Heart right ventricle (tissue), 16 donors: ENCODE measurements at places on chromosomes 13 and 19. TPM values are rescaled to one million over a fixed set of nuclear protein-coding genes. Genes with fewer than 3 reads are reported as not detected.
A peak's percentile ranks its signal among the peaks of the same experiment; 100 is the strongest.

DNA sequence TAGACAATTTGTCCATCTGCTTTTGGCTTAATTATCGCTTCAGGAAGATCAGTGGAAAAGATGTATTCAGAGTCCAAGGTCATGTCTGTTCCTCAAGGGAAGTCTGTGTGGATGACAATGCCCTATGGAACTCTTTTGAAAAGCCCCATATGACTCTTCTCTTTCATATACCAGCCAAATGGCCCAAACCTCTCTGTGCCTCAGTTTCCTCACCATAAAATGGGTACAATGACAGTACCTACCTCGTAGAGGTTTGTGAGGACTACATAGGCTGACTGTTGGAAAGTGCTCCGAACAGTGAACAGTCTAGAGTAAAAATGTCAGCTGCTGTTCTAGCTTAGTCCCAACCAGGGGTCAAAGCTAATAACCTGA lies 104.6 kb downstream of the COL4A2 start:
- no peak for DNase-seq

DNA sequence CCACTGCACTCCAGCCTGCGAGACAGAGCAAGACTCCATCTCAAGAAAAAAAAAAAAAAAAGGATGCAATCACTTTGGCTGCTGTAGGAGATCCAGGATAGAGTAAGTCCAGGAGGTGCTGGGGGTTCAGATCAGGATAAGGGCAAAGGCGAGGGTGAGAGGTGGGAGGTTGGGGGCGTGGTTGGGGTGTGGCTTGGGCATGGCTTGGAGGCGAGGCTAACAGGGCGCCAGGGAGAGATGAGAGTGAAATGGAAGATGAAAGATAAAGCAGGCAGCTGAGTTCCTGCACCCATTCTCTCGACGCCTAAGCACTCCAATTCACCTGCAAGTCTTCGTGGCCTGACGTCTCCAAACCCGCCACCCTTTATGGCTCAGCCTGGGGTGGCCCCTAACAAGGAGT lies 25.0 kb upstream of the ZNRF4 start:
- no peak for DNase-seq

DNA sequence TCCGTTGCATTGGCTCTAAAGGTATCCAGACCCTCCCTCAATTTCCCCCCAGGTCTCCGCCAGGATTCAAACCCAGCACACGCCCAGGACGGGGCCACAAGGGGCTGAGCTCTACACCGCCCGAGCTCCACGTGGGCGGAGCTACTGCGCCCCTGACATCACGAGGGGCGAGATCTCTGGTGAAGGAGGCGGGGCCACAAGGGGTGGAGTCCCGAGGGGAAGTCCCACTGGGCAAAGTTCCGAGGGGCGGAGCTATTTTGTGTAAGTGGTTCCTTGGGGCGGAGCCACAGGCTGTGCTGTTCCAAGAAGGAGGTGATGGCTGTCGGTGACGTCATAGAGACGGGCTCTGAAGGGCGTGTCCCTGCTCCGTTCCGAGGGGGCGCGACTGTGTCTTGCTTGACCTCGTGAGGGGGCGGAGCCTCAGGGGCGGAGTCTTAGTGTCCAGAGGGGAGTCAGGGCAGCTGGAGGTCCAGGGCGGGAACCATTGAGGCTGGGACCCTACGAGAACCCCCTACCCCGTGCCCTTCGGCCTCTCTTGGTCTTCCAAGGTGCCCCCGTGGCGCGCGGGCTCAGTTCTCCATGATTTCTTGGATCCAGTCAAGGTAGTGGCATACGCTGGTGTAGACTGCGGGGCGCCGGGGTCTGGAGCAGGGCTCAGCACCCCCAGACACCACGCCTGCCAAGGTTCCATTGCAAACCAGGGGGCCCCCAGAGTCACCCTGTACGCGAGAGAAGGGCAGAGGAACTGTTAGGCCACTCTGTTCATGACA lies 1.3 kb upstream of the KLK8 start:
- DNase-seq, result no peak

DNA sequence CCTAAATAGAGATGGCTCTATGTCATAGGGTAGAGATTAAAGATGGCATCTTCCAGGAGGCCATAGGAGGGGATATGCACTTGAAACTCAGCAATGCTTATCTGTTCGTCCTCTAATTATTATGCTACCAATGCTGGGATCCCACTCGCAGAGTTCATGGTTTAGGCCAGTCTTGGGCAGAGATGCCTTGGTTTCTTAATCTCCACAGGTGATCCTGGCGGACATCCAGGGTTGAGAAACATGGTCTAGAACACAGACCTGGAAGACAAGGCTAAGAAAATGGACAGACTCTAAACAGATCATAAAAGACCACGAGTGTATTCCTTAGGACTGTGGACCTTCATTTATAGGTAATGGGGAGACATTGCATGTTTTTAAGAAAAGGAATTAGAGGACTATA lies 70.0 kb upstream of the IRS2 start:
- no peak for DNase-seq

DNA sequence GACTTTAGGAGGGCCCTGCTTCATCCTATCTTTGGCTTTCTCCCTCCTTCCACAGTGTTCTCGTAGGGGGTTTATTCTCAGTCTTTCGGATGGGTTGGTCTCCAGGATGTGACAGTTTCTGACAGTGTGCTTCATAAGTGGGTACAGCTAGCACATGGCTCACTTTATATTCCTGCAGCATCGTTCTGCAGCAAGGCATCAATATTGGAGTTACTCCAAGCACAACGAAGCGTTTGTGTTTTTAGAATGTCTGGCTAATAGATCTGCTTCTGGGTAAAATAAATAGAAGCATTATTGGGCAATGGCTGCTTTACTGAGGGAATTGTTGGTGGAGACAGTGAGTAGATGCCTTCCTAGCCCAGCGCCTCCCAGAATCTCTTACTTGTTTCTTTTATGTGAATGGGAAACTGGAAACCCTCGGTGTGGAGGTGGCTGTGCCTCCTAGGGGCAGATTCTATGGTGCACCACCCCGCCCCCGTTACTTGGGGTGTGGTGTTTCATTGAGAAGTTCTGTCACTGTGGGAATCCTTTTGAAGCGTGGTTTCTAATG lies 2.0 kb downstream of the FARP1 start:
- DNase-seq, result no peak

Gene ZNF253
- total RNA-seq, result 4.8 TPM

Gene ITGBL1
- 6.5 TPM for total RNA-seq

GRCh38 chr19:11457831-11458230 lies 22.4 kb downstream of the PRKCSH start:
- DNase-seq, result no peak

DNA sequence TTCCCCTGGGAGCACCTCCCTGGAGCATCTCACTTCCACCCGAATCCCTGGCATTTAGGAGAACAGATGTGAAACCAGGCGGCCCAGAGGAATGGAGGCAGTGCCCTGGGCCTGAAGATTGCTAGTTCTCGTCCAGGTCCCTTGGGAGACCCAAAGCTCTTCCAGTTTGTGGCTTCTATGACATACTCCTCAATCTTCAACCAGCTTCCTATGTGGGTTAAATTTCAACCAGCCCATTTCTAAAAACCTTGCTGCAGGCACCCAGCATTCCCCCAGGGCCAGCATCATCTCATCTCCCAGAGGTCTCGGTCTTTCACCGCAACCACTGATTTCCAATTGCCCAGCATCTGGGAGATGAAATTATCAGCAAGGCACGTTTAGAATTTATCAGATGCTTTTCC lies 46.0 kb upstream of the STK24 start:
- DNase-seq, result no peak

Gene LIM2
- not detected for total RNA-seq

DNA sequence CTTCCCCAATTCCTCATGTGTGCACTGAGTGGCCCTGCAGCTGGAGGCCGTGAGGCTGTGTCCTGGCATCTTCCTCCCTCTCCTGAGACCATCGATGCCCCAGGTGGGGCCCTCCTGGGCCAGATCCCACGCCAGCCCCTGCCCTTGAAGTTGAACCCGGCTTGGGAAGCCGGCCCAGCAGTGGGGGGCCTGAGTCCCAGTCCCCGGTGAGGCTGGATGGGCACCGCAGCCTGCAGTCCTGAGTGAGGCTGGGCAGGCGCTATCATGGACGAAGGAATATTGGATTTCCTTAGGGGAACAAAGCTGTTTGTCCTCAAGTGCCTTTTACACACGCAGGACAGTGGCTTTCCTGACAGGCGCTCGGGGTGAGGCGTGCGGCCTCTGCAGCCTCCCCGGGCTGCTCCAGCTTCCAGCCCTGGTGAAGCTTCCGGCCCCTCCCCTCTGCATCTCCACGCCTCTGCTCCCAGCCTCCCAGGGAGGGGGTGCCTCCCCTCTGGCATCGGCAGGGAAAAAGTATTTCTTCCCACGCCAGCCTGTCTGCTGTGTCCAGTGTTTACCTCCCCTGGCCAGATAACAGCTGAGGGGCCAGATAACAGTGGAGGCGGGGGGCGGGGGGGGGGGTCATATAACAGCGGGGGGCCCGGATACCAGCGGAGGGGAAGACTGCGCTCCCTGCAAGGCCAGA lies 159.5 kb downstream of the KDM4B start:
- peak; percentile 80 for DNase-seq

DNA sequence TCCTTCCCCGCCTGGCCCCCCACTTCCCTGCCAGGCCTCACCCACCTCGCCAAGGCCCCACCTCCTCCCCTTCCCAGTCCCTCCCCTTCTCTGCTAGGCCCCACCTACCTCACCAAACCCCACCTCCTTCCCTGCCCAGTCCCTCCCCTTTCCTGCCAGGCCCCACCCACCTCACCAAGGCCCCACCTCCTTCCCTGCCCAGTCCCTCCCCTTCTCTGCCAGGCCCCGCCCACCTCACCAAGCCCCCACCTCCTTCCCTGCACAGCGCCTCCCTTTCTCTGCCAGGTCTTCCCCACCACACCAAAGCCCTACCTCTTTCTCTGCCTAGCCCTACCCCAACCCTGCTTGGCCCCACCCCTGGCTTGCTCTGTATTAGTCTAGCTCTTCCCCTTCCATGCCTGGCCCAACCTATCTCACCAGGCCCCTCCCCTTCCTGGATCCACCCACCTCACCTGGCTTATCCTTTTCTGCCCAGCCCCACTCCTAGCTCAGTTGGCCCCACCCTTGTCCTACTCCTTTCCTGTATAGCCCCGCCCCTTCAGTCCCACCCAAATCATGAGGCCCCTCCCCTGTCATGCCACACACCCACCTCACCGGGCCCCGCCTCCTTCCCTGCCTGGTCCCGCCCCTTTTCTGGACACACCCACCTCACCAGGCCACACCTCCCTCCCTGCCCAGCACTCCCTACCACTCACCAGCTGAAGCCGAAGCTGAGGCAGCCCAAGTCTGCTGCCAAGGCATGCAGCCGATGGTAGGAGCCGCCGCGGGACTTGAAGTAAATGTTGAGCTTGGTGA lies 16.2 kb downstream of the CERS1 start:
- DNase-seq, result no peak

Gene DMKN
- total RNA-seq, result 15.7 TPM

Gene CBLC
- total RNA-seq, result not detected

DNA sequence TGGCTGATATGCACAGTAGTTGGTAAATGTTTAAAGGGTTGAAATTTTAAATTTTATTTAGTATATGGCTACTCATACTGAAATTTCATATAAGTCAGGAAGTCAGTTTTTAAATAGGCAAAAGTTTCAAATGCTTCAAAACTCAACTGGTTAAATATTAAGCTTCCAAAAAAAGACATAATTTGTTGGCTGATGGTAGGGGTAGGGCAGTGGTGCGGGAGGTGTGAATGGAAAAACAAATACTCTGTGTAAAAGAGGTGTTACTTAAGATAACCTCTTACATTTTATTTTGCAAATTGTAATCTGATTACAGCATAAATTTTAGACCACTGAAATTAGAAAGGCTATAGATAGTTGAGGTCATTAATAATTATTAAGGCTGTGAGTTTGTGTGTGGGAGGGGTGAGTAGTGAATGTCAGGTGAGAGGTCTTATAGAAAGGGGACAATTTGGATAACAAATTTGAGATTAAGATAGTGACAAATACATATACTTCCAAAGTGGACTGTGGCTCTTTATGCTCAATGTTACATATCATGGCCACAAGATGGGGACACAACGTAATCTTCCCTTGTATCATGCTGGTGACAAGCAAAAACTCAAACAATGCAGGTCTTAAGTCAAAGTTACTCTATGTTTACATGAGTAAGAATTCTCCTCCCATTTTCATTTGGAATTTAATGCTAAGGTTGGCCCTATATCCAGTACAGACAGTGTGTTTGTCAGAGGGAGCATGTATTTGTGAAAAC lies 36.6 kb upstream of the OXGR1 start:
- no peak for DNase-seq

GRCh38 chr19:4288091-4288777 lies 9.2 kb downstream of the SHD start:
- no peak for DNase-seq

- no peak for DNase-seq
Measured at GRCh38 chr13:79245937-79246577, 160.0 kb downstream of the RBM26 start.

- DNase-seq, result no peak
Measured at GRCh38 chr19:35368378-35368777, 2.5 kb upstream of the GPR42 start.

GRCh38 chr13:47897411-47898050 lies 103.5 kb downstream of the SUCLA2 start:
- DNase-seq, result no peak

- no peak for DNase-seq
Measured at GRCh38 chr13:63396746-63397145, 1981.1 kb upstream of the PCDH20 start.

DNA sequence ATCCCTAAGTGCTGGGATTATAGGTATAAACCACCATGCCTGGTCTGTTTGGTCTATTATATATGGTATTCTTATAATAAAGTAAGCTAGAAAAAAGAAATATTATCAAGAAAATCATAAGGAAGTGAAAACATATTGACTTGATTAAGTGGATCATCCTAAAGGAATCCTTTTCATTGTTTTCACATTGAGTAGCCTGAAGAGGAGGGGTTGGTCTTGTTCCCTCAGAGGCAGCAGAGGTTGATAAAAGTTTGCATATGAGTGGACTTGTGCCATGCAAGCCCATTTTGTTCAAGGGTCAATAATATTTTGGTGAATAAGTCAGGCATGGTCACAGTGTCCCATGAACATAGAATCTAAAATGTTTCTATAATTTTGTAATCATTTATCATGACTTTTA lies 52.7 kb downstream of the ZNF627 start:
- no peak for DNase-seq

Gene SOHLH2
- 0.72 TPM for total RNA-seq

Gene CCDC169
- 3.0 TPM for total RNA-seq

- no peak for DNase-seq
Measured at GRCh38 chr19:52070496-52070895, 21.9 kb upstream of the ZNF432 start.

Gene THSD1
- 3.8 TPM for total RNA-seq

GRCh38 chr13:91372911-91373310 lies 25.4 kb downstream of the MIR17HG start:
- DNase-seq, result no peak

- no peak for DNase-seq
Measured at GRCh38 chr13:104357174-104357573, 1291.0 kb upstream of the SLC10A2 start.

Gene TFDP1
- total RNA-seq, result 36.5 TPM

DNA sequence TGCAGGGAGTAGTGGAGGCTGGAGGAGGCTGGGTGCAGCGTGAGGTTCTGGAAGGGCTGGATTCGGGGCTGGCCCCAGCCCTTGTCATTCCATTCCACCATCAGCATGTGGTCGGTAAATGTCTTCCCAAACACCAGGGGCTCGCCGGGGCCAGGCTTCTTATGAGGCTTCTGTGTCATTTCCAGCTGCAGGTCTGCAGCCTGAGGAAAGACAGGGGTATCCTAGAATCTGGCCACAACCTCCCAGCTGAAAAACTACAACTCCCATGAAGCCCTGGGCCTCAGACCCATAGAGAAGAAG lies 4.4 kb downstream of the BCAT2 start:
- peak; percentile 59 for DNase-seq

GRCh38 chr13:38395497-38395788 lies 45.8 kb downstream of the UFM1 start:
- no peak for DNase-seq

Gene TUBA3C
- not detected for total RNA-seq

GRCh38 chr13:111946214-111946613 lies 120.7 kb upstream of the SOX1 start:
- DNase-seq, result no peak
